Activated naive CD4-positive, alpha-beta T cell treated with anti-CD3 and anti-CD28 coated beads, Interleukin-2, amount 50 U/mL, for 16 hours (primary cell): ENCODE measurements at places on chromosomes 6 and 20.

DNA sequence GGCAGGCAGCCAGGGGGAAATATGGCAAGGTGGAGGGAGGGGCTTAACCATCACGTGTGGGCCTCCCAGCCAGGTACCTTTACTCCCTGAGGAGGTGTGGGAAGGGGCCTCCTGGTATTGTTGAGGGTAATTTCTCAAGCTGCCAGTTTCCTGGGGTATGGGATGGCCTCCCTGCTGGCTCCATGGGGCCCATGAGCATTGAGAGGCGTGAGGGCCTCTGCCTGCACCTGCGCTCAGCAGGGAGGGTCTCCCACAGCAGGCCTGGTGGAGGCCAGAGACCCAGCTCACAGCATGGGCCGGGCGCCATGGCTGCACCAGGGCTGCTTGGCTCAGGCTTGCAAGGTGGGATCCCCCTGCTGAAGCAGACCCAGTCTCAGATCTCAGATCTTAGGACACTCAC lies 113.0 kb downstream of the GRM4 start:
- no peak for DNase-seq

- no peak for DNase-seq
Measured at GRCh38 chr20:58297394-58297793, 12.1 kb upstream of the RAB22A start.

DNA sequence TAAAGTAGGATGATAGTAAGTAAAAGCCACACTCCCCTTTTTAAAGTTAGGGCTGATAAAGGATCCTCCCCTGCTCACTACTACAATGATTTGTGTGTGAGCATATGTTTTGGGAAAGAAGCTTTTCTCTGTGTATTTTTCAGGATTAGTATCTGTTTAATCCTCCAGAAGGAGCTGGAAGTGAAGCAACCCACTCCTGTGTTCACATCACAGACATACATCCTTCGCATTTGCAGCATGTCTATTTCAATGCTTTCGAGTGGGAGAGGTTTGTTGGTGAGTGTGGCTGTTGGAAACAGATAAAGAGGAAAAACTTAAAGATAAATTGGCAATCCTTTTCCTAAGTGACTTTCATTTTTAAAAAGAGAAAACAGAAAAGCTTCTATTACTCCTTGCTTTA lies 31.6 kb upstream of the RGS17 start:
- DNase-seq = no peak

- DNase-seq = no peak
Measured at GRCh38 chr6:160513836-160514235, 150.2 kb downstream of the LPA start.

DNA sequence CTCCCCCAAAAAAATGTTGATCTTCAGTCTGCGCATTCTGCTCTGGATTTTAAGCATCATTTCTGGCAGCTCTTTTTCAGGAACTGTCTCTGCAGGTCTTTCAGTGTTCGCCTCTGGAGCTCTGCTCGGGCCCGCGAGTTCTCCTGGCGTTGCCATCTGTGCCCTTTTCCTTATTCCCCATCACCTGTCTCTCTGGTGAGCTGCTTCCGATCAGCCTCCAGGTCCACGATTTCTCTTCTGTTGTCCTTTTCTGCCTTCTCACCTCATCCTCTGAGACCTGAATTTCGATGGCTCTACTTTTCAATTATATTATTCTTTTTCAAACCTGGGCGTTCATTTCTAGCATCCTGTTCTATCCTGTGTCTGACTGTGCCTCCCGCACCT lies 590 bp upstream of the MAP1LC3A start:
- DNase-seq = no peak

DNA sequence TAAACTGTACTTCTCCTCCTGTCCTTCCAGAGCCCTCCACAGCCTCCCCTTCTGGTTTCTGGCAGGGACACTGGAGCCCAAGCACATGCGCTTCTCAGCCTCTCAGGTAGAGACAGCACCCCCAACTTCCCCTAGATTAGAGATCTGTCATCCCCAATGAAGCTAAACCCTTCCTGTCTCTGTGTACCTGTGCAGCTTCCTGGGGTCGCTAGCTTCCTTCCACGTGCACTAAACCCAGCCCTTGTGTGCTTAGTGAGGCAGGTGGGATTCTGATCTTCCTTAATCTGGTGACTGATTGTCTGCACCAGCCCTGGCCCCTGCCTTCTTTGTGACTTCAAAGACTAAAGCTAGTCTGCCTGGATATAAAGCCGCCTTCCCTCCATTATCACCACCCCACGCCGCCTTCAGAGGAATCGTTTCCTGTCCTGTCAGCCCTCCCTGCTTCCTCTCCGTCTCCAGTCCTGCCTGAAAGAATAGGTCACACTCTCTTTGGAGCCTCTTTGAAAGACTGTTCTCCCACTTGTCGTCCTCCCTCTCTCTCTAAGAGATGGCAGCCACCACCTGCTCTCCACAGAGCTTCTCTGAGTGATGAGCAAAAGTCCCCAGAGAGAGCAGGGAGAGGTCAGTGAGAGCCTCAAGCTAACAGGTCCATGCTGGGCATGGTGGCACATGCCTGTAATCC lies 27.5 kb downstream of the CAPN11 start:
- DNase-seq = no peak

DNA sequence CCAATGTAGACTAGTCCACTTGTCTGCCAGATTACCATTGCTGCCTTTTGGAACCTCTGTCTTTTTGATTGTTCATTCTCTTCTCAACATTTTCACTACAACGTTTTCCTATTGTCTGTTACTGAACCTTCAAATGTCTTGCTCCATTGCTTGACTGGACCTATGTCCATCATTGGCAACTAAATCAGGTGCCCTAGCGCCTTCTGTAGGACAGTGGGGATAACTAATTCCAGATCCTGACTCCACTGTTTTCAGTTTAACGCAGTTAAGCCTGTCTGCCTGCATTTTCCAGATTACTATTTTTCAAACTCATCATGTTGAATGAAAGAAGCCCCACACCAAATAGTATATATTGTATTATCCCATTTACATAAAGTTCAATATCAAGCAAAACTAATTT lies 433.6 kb downstream of the RNF144B start:
- no peak for DNase-seq

GRCh38 chr6:32195652-32195901 lies 3.1 kb upstream of the GPSM3 start:
- peak; percentile 100 for DNase-seq

GRCh38 chr6:36501686-36502085 lies 45.6 kb downstream of the STK38 start:
- no peak for DNase-seq

GRCh38 chr6:131660195-131660594 lies 23.1 kb downstream of the ENPP3 start:
- no peak for DNase-seq

- no peak for DNase-seq
Measured at GRCh38 chr6:170172825-170173256, 118.0 kb downstream of the DLL1 start.

DNA sequence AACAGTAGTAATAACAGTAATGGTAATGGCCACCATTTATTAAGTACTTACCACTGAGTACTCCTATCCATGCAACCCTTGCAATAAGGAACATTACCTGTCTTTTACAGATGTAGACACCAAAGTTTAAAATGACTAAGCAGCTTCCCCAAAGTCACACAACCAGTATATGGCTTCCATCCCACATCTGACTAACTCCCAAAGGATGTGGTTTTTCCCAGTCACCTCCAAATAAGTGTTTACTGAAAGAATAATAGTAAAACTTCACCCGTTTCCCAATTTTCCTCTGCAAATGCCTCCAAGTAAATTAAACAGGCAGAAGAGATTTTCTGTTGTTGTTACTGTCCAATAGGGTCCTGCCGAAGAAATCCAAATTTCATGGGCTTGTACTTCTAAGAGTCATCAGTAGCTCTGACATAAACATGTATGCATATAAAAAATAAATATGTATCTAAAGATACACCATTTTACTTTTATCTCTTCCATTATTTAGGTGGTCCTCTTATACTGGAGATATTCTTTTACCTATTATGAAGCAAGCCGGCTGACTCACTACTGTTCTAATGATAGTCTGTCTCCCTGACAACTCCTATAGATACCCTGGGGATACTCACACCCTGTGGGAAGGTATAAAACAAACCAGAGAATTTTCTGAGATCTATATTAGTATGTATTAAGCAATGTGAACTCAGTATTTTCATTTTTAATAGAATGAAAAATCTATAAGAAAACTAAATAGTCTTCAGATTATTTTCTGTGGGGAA lies 77.9 kb upstream of the ID4 start:
- DNase-seq = no peak

- DNase-seq = no peak
Measured at GRCh38 chr6:167866642-167867041, 39.9 kb downstream of the AFDN start.
